SK-N-DZ (cell line): ENCODE measurements at places on chromosomes 1 and 21.

DNA sequence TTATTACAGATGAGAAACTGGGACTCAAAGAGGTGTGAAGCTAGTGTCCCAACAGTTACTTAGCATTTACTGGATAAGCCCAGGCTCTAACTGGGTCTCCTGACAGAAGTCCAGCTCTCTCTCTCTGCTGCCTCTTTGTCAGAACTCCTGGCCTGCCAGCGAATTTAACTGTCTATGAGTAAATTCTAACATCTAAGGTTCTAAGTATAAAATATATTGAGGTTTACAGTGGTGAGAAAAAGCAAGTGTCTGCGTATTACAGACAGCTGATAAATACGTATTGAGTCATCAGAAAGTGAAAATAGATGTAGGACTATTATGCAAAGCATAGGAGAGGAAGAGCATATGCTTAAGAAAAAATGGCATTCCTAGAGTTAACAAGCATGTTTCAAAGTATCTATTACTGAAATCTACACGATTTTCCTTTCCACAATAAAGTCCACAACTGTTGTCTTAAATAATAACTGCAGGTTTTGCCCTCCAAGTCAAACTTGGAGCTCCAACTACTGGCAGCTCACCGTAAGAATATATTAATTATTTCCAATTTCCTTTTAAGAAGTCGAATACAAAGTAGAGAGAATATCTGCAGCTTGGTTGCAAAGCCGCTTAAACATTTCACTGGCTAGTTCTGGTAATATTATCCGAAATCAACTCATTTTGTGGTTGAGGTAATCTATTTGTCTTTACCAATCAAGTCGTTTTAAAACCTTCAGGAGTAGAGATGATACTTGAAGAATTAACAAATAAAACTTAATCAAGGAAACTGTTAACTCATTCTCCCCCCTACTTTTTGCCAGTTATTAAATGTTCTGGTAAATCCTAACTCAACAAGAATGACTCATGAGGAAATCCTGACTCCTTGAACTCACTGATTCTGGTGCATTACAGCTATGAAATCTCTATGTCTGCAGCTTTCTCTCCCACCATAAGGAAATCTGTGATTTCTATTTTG is 1.4 kb upstream of the RGS2 start:
- no peak for DNase-seq

DNA sequence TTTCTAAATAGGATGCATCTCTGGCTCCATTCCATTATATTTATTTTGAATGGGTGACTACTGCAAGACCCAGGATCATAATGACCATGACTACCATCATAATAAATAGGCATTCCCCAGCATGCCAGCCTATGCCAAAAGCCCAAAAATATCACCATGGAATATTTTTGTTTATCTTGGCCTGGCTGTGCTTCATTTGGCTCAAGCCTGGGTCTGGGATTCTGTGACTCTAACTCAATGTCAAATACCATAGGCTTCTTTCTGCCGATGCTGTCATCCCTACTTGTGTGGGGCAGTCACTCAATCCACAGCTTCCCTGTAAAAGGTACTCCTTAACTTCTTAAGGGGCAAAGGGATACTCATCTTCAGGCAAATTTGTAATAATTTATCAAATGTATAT is 66.6 kb downstream of the DIRAS3 start:
- DNase-seq, result no peak

GRCh38 chr1:213481395-213481794 is 430.4 kb downstream of the RPS6KC1 start:
- DNase-seq, result no peak

DNA sequence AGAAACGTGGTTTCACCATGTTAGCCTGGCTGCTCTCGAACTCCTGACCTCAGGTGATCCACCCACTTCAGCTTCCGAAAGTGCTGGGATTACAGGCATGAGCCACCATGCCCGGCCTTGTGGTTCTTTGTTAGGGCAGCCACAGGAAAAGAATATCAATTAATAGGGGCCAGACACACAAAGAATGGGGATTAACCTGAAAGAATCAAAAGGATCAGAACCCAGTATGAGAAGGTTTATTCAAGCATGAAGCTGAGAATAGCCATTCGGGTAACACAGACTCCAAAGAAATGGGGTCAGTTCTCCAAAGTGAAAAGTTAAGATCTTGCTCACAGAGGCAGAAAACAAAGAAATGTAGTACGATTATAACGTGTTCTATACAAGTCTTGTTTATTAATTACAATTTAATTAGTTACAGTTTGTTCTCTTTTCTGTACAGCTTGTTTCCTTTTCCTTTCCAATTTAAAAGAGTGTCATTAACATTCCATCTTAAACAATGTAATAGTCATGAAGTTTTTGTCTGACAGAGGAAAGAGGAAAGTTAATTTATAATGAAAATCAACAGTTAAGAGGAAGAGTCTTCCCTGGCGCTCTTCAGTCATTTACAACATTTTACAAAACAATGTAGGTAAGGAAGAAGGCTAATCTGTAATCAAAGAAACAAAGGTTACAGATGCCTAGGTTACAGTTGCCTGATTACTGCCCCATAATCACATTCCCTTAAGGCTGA is 51.3 kb upstream of the SLC45A1 start:
- no peak for DNase-seq

DNA sequence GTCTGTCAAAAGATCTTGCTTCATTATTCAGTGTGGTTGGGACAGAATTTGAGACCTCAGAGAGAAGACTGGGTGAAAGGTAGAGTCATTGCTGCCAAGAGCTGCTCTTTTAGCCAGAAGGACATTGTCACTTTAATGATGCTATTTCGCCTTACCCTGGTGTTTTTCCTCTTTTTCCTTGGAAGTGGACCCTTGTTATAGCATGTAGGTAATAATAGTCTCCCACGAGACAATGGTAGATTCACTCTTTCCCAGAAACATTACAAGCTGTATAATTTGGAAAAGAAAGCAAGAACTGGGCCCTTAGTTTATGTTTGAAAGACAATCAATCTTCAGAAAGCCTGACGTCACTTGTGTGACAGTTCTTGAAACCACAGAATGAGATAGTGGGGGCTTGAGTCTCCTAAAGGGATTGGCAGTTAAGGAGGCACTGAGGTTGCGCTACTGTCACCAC is 3.8 kb downstream of the SERTAD4 start:
- DNase-seq, result no peak

DNA sequence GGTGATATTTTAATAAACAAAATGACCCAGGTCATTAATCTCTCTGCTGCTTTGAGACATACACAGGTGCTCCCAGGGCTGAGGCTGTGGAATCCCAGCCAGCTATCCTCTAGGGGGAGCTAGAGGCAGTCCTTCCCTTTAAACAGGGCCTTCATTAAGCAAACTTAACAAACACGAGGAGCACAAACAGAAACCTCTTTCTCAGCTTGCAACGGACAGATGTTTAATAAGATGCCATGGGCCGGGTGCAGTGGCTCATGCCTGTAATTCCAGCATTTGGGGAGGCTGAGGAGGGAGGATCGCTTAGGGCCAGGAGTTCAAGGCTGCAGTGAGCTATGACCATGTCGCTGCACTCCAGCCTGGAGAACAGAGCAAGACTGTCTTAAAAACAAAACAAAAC is 106.7 kb downstream of the HIVEP3 start:
- DNase-seq, result peak; percentile 20

DNA sequence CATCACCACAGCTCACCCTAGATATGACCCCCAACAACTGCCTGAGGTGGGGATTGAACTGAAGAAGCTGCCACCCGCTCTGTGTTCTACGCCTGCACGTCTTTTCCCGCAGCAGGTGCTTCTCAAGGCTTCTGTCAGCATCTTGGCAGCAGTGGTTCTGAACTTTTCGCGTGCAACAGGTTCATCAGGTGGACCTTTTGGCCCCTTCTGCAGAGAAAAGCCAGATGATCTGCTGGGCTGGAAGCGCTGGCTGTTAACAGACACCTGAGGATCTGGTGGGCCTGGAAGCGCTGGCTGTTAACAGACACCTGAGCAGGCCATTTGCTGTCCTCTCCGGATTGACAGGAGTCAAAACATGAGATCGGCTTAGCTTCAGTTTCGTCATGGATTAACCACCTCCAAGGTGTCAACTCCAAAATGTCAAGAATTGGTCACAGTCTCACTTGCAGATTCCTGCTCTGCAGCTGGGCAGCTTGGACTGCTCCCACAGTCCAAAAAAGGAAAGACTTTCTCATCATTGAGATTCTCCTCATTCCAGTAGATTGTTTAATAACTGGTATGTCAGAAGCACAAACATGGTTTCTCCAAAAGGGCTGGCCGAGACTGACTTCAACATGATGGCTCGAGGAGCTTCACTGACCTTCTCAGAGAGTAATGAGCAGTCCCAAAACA is 4.7 kb downstream of the C1orf174 start:
- no peak for DNase-seq

- DNase-seq, result no peak
These were observed 9.8 kb upstream of the RAB42 start for GRCh38 chr1:28582248-28582615.

DNA sequence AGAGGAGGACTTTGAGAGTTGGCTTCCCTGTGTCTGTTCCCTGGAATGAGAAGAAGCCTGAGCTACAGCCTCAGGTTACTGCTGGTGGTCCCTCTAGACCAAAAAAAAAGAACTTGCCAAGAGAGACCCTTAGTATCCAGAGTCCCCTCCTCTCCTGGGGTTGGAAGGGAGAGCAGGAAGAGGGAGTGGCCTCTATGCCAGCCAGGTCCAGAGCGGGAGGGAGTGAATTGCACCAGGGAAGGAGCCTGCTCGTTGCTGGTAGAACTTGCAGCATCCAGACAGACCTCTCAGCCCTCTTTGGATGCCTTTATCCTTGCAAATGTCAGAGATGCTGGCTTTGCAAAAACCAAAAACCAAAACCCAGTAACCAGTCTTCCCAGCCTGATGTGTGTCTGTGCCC is 491.3 kb upstream of the VAMP3 start:
- no peak for DNase-seq

GRCh38 chr1:113998361-113998760 is 19.1 kb downstream of the OLFML3 start:
- DNase-seq, result no peak

GRCh38 chr21:46157396-46157986 is 2.1 kb upstream of the FTCD start:
- DNase-seq, result no peak

DNA sequence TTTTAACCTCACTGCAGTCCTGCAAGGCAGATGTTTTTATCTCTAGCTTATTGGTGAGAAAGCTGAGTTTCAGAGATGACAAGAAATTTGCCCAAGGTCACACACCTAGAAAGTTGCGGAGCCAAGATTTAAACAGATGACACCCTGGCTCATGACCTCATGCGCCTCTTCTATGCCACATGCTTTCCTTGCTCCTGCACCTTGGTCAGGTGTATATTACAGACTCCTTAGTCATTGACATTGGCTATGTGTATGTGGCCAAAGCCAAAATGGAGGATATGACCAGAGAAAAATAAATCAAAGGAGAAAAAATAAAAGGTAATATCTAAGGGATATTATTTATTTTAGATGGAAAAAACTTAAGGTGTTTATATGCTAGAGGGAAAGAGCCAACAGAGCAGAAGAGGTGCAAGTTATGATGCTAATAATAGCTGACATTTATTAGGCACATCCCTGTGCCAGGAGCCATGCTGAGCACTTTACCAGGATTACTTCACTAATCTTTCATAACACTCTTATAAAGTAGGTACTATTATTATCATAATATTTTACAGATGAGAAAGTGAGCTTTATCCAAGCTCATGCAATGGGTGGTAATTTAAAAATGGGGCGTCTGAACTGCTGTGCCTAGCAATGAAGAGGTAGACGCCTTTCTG is 13.8 kb upstream of the MYOC start:
- no peak for DNase-seq

GRCh38 chr1:226063224-226063976 is 884 bp downstream of the H3-3A start:
- peak; percentile 47 for DNase-seq

DNA sequence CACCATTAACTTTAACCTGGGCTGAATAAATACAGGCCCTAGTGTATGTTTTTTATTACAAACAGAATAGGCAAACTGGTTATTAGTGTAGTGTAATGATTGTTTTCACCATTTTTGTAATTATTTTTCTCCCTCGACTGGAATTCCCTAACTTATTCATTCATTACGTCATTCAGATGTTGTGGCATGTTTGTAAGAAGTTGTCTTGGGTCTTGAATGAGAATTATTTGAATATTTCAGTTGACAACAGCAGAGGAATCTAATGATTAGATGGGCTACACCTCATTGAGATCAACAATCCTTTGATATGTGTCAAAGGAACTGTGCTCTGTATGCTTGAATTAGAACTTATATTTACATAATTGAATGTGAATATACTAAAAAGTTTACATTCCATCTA is 12.8 kb downstream of the XCL1 start:
- DNase-seq, result no peak

GRCh38 chr1:231972111-231972445 is 345.5 kb downstream of the DISC1 start:
- no peak for DNase-seq

GRCh38 chr1:110047463-110047862 is 13.0 kb downstream of the STRIP1 start:
- DNase-seq, result no peak

- no peak for DNase-seq
These were observed 3.3 kb downstream of the UAP1 start for GRCh38 chr1:162564762-162565218.

DNA sequence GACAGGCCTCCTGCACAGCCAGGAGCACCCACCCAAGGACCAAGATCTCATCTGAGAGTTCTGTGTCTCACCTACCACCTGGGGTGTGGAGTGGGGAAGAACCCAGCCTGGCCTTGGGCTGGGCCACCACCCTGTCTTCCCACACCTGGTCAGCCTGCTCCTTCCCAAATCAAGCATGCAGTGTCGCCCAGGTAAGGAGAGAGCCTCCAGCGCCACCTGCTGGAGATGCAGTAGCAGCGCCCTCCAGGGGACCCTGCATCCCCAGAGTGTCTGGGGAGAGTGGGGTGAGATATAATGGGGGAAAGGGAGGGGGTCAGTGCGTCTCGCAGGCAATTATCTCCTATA is 32.3 kb downstream of the KIAA2013 start:
- peak; percentile 45 for DNase-seq

DNA sequence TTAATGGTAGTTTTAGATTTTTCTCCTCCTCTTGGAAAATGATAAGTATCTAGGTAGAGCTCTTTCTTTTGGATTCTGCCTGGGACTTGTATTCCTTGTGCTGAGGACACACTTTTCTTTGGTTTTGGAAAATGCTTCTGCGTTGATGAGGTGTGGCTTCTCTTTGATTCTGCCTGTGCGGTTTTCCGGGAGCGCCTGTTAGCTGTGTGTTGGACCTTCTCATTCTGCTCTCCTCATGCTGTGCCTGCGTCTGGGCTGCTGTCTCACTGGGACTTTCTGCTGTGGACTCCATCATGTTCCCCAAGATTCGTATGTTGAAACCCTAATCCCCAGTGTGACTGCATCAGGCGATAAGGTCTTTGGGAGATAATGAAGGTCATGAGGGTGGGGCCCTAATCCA is 21.0 kb downstream of the C1orf174 start:
- DNase-seq, result no peak

GRCh38 chr1:36436821-36437220 is 13.4 kb downstream of the OSCP1 start:
- no peak for DNase-seq

- no peak for DNase-seq
These were observed 2.1 kb downstream of the PCP4L1 start for GRCh38 chr1:161260376-161261260.

- no peak for DNase-seq
These were observed 44.5 kb downstream of the MORN1 start for GRCh38 chr1:2346691-2347408.
